ENCODE measurements at places on chromosomes 7 and 10. TPM values are rescaled to one million over a fixed set of nuclear protein-coding genes. Genes with fewer than 3 reads are reported as not detected.

DNA sequence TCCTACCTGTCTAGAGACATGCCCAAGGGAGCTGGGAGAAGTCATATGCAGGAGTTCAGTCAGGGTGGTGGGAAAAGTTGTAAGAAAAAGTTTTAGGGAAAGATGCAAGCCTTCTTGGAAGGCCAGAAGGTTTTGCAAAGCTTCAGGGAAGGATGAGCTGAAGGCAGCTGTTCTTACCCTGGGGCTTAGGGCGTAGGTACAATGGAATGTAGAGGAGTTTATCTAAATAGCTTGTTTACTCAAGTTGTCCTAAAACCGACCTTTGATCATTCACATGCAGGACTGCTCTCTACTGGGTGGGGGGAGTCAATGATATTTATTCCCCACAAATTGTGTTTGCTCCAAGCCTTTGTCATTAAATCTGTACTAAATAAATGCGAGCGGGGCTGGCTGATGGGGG lies 277.0 kb downstream of the CRPPA start:
- DNase-seq = no peak

- no peak for DNase-seq
Observed at GRCh38 chr7:106143711-106144337, 31.7 kb upstream of the SYPL1 start.

DNA sequence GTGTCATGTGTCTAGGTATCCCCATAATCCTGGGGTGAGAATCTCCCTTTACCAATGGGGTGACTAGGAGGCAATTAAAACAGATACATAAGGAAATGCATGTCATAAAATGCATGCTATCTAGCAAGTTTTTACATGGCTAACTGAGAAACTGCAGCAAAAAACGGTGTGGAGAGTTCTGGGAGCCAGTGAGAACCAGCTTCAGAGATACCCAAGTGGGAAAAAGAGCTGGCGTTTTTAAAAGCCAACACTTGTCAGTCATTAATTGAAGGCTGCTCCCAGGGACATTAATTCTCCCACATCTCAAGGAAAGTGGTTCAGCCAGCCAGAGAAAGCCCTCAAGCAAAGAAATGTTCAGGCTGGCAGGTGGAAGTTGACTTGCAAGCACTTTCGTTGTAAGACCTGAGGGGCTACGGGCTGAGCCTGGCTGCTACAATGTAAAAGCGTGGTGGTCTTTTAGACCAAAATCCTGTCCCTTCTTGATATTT lies 28.1 kb downstream of the ST8SIA6 start:
- DNase-seq = no peak

DNA sequence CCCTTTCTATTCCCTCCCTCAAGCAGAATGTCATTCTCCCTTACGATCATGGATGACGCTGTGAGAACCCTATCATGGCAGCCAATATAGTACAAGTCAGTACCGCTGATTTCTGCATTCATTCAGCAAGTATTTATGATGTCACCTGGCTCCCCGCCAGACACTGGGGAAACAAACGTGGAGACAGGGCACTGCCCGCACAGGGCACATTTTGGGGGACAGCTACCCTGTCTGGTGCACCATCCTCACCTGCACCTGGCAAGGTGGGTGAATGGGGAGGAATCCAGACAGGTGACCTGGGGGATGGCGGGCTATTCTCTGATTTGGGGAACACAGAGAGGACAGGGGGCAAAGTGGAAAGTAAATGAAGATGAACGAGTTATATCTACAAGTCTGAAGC lies 28.4 kb downstream of the MKI67 start:
- DNase-seq = no peak

DNA sequence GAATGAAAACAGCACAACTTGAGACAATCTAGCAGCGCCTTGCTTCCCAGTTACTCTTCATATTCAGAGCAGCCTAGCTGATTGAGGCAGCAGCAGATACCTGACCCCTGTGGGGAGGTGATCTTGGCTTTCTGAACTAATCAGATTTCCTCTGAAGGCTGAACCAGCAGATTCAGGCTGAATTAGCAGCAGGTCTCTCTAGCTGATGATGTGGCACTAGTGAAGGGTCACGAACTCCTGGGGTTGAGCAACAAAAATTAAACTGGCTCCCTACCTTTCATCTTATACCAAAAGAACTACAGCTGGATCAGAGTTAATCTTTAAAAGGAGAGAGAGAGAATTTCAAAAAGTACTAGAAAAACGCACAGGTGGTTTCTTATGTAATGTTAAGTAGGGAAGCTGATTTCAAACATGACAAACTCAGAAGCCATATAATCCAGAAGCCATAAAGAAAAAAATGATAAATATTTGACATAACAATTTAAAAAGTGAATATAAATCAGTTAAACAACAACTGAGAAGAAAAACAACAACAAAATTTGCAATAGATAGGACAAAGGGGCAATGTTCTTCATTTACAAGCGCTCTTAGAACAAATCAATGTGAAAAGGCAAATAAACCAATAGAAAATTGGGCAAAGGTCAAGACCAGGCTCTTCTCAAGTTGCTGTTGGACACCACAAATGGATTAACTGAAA lies 13.5 kb downstream of the SLC25A13 start:
- no peak for DNase-seq

- no peak for DNase-seq
Observed at GRCh38 chr7:121486590-121486989, 90.5 kb upstream of the FAM3C start.

GRCh38 chr7:28921822-28922221 lies 36.3 kb downstream of the TRIL start:
- DNase-seq = peak; percentile 51

DNA sequence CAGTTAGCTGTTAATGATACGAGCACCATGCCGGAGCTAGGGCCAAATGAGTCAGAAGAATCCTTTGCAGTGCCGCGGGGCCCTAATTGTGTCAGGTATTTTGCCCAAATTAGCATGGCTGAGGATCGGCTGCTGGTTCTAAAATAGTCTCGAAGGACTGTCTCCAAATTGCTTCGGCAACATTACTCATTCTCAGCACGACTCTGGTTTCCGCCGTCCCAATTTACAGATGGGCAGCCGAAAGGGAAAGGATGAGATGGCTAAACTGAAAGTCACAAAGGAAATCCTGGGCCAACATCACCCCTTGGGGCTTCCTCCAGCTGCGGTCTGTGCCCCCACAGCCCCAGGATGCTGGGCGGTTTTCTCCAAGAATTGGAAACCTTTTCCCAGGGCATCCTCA lies 351.4 kb downstream of the PAXIP1 start:
- no peak for DNase-seq

DNA sequence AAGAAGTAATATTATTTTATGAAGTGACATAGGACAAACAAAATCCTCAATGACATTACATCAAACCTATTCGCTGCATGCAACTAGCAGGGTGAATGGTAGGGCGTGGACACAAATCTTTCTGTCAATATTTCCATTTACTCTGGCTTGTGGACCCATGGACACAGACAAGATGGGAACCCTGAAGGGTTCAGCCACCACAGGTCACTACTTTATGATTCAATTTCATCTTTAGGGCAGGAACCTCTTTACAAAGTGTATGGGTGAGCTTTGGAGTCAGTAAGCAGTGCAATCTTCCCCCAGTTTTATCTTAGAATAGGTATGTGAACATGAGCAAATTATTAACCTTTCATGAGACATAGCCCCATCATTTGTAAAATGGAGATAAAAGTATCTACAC lies 982.4 kb upstream of the LRRTM3 start:
- no peak for DNase-seq

- DNase-seq = no peak
Observed at GRCh38 chr7:134699021-134699818, 52.6 kb downstream of the BPGM start.

DNA sequence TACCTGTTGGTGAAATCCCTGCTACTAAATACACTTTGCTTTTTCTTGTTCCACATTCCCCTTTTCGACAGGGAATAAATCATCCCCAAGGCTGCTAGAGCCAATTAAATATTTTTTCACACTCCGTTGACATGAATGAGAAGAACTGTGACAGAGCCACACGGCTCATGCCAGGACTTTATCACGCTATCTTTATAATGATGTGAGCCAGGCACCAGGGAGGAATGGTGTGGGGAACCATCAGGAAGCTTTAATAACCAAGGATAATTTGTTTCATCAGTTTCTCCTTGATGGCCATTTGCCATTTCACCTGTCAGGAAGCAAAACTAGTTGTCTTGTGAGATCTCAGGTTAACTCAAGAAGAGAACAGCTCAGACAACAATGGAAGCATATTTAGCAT lies 193.0 kb upstream of the C7orf33 start:
- DNase-seq = no peak

Gene CYP2C9
- not detected for total RNA-seq

Gene OR6B1
- total RNA-seq = not detected

Gene AKR1B15
- not detected for total RNA-seq

Gene HMX3
- not detected for total RNA-seq

Measured in ovary (tissue), 10 donors.